ENCODE measurements at places on chromosomes 3 and 15.

DNA sequence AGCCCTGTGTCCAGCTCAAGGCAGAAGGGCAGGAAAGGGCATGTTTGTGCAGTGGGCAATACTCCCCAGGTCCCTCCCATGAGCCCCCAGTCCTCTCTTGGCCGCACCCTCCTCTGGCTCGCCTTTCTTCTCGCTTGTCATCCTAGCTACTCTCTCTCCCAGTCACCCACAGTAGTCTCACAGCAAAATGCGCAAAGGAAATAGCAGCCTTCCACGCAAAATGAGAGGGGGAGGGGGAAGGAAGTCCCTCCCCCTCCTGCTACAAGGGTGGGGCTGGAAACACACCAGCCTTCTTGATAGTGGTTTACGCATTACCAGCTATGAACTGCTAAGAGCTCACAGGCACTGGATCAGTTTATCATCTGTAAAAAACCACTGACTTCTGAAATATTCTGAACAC, 83.8 kb downstream of the GADL1 start:
- no peak for DNase-seq

DNA sequence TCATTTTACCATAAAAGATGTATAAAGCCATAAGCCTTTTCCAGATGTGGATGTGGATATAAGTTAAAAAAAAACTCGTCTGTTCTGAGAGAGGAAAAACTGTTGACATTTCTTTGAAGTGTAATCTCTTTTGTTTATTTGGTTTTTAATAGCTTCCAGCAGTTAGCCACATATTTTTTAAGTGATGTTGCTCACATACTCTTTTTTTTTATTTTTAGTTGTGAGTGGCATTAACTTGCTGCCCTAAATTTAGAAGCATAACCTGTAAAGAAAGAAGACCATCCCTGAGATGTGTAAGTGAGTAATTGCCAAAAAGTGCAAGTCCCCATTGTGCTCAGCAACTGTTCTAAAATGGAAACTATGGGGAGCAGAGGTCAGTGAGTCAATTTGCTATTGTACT, 415.9 kb upstream of the MDFIC2 start:
- no peak for DNase-seq

GRCh38 chr3:111338059-111338698, 203.8 kb upstream of the CD96 start:
- no peak for DNase-seq

- DNase-seq = no peak
Observed at GRCh38 chr15:59035201-59035600, 47.7 kb downstream of the RNF111 start.

- DNase-seq = no peak
Observed at GRCh38 chr3:158134363-158134762, 24.5 kb downstream of the RSRC1 start.

DNA sequence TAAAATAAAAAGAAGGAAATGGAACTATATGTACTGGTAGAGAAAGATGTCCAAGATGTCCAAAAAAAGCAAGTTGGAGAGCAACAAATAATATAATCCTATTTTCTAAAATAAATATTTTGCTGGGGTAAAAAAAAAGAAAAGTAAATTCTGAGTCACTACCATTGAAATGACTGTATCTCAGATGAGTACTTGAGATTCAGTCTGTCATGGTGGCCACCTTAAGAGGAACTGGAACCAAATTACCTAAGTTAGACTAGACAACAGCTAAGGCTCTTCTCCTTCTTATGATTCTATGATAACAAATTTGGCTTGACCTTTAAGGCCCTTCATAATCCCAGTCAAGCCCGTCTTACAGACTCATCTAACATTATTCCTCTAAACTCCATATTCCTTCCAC, 270.6 kb upstream of the HES1 start:
- DNase-seq = no peak
